ENCODE measurements at places on chromosomes 1 and 21.

- DNase-seq, result peak; percentile 87
Measured at GRCh38 chr1:24150234-24151174, 7.6 kb upstream of the IL22RA1 start.

DNA sequence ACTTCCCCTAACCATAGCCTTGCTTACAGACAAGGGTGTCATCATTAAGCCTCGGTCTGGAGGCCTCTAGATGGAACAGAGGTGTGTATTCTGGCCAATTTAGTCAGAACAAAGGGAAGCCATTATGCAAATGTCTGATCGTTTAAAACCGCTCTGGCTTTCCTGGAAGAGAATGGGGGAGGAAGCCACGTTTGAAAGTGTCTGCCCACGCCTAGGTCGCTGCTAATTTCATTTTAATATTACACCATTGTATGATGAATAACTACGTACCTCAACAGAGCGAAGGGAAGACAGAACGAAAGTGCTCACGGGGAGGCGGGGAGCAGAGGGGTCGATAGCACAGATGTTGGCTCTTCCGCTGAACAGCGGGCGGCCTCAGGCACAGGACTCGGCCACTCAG is 41.1 kb upstream of the CSF3R start:
- no peak for DNase-seq

- no peak for DNase-seq
Measured at GRCh38 chr1:1748686-1749321, 24.6 kb upstream of the CDK11A start.

- DNase-seq, result no peak
Measured at GRCh38 chr1:68916221-68916902, 419.5 kb upstream of the DEPDC1 start.

GRCh38 chr1:204032642-204033235 is 40.2 kb upstream of the SOX13 start:
- no peak for DNase-seq

DNA sequence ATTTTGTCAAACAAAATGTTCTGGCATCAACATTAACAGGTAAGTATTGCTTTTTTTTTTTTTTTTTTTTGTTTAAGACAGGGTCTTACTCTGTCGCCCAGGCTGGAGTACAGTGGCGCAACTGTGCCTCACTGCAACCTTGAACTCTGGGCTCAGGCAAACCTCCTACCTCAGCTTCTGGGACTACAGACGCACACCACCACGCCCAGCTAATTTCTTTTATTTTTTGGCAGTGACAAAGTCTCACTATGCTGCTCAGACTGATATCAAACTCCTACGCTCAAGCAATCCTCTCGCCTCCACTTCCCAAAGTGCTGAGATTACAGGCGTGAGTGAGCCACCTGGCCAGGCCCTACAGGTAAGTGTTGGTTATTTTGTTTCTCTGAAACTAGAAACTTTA is 2.4 kb downstream of the TUT4 start:
- DNase-seq, result peak; percentile 7

GRCh38 chr1:35229587-35230360 is 36.8 kb upstream of the SFPQ start:
- DNase-seq, result no peak

DNA sequence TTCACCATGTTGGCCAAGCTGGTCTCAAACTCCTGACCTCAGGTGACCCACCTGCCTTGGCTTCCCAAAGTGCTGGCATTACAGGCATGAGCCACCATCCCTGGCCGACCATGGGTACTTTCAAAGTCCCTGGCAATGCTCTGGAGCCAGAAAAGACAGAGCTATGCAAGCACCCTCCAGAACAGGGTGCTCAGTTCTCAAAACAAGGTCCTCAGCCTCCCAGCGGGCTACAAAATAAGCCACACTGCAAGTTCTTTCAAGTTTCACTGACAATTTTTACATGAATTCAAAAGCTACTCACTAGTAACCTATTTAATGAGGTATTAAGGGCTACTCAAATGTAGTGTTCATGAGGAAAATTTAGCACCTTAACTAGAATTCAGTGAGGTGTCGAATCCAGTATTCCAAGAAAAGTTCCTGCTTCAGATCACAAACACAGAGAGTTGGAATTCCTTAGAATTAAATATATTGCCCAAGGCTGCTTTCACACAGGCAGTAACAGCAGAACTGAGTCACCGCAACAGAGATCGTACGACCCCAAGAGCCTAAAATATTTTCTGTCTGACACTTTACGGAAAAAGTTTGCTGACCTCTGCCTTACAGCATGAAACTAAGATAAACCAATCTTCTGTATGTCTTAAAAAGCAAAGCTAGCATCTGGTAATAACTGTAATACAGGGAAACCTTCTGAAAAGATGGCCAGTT is 60.7 kb downstream of the HSF2BP start:
- no peak for DNase-seq

- no peak for DNase-seq
Measured at GRCh38 chr1:65083263-65083896, 64.6 kb upstream of the AK4 start.

DNA sequence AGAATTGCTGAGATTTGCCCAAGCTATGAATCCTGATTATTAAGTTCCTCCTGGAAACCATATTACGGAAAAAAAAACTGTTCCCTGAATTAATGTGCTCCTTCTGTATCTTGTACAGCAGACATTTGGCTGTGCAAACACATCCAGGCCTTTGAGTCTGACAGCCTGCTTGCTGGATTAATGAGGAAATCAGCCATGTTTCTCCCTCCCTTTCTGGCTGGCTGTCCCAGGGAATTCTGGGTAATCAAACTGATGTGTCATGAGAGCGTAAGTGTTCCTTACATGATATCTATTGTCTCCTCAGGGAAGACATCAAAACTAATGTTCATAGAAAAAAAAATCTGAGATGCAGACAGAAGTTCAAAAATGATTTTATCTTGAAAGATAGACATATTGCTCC is 18.8 kb downstream of the PGBD5 start:
- DNase-seq, result no peak

- no peak for DNase-seq
Measured at GRCh38 chr1:192270398-192270797, 46.4 kb upstream of the RGS21 start.

DNA sequence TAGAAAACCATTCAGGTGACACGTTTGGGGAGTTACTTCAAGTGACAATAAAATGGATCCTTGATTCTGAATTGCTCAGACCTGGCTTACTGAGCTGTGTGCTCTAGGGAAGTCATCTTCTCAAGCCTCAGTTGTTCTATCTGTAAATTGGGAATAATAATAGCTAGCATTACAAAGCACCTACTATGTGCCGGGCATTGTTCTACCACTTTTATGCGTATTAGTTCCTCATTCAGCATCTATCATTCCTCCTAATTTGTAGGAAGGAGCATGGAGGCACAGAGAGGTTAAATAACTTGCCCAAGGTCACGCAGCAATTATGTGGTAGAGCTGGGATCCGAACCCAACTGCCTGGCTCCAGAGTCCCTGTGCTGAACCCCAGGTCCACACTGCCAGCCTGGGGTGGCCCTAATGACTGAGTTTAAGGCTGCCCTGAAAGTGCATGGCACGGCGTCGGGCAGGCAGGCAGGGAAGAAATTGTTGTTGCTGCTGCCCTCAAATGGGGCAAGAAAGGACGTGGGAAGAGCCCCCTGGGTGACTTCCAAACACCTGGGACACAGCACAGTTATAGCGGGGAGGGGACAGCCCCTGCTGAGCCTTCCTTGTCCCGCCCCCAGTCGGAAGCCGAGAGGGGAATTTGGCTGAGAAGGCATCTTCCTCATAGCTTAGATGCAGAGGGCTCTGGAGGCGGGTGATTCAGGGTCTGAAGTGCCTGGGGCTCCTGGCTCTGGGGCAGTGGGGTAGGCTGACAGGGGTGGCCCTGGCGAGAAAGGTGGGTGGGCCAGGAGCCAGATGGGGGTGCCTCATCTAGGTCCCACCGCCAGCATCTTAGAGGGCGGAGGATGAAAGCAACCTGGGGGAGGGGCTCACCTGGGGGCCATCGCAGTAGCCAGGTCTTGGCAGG is 86.5 kb upstream of the IFFO2 start:
- DNase-seq, result no peak

- DNase-seq, result peak; percentile 2
Measured at GRCh38 chr1:116574581-116575291, 3.9 kb upstream of the CD58 start.

DNA sequence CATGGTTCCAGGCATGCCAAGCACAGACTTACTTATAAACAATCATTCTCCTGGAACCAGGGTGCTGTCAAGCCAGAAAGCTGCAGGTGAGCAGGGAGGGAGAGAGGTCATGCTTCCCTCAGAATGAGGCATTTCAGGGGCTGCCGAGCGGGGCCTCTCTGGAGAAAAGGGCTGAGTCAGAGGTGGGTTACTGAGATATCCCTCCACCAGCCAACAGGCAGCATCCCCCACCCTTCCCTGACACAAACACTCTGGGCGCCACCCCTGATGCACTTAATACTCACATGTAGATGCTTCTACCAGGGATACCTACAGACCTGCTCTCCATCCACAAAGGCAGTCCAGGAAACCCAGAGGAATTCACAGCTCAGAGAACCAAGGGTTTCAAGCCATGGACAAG is 13.1 kb downstream of the STK40 start:
- no peak for DNase-seq

GRCh38 chr1:109776911-109777310 is 13.2 kb upstream of the EPS8L3 start:
- DNase-seq, result peak; percentile 36

GRCh38 chr1:7454052-7454815 is 316.9 kb upstream of the VAMP3 start:
- no peak for DNase-seq

GRCh38 chr21:29350246-29350779 is 51.6 kb downstream of the BACH1 start:
- no peak for DNase-seq

GRCh38 chr1:100931716-100932115 is 35.8 kb downstream of the SLC30A7 start:
- peak; percentile 17 for DNase-seq

DNA sequence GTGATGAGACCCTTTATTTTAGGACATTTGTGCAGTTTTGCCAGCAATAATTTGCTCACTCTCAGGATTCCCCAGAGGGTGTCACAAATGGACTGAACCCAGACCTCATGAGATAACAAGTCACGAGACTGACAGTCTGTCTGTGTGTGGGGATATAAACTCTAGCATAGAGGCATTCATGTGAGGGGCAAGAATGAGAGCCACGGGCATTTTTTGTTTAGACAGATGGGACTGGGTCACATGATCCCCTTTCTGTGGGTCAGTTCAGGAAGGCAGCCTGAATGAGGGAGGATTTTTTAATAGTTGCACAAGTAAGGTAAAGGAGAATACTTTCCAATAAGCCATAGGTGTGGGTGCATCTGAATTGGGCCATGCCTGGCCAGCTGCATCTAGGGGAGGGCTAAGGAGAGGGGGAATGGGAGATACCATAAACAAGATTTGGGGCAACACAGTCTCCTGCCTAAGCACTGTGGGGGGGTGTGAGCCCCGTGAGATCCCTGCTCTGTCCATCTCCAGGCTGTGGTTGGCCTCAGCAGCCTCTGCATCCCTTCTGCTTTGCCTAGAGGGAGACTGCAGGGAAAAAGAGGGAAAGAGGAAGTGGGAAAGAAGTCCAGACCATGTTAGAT is 66.6 kb downstream of the NAV1 start:
- DNase-seq, result no peak

DNA sequence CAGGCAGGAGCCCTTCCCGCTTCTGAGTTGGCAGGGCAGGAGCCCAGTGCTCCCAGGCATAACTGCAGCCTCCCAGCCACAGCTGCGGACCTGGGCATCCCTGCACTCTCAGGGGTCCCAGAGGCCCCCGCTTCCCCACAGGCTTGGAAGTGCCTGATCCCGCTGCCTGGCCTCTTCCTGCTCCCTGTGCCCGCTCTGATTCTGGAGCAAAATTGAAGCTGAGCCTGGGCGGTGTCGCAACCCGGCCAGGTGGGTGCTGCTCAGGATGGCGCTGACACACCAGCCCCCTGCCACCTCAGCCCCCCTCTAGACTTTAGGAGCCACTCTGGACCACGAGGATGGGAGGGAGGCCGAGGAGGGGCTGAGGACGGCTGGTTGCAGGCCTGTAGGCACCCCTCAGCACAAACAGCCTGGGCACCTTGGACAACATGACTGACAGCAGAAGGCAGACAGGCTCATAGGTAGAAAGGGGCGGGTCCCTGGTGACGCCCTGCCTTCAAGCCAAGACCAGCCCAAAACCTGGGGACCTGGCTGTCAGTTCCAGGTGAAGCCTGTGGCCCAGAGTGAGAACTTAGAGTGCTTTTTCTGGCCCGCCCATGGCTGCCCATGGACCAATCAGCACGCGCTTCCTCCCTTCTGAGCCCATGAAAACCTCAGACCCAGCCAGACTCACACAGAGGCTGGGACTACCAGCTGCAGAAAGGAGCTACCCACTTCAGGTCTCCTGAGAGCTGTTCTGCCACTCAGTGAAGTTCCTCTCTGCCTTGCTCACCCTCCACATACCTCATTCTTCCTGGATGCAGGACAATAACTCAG is 7.2 kb downstream of the HLCS start:
- no peak for DNase-seq

GRCh38 chr1:101546885-101547284 is 310.1 kb downstream of the S1PR1 start:
- DNase-seq, result no peak

DNA sequence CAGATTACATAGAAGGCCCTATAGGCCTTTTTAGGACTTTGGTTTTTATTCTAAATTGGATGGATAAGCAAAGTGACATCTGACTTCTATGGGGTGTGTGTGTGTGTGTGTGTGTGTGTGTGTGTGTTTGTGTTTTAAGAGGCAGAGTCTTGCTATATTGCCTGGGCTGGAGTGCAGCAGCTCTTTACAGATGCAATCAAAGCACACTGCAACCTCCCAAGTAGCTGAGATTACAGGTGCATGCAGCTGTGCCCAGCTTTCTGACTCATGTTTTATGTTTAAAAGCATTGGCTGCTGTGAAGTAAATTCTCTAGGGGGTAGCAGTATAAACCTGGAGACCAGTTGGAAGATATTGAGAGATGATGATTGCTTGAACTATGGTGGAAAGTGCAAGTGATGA is 12.4 kb upstream of the EVI5 start:
- no peak for DNase-seq

DNA sequence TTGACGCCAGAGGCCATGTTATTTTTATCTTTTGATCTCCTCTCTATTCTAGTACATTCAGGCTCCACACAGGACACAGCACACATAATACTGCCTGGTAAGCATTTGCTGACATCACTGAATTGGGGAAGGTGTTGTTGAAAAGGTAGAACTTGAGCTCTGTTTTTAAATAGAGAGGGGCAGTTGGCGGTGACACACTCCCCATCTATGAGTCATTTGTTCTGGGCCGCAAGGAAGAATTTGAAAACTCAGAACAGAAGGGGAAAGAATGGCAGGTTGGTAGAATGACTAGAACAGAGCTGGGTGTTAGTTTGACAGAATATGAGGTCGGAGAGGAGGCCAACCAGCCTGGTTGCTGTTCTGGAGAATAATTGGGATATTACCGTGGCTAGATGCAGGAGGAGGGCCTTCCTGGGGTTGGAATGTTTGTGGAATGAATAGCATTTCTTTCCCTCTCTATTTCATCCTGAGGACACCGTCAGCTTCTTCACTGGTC is 52.1 kb upstream of the ERRFI1 start:
- DNase-seq, result no peak

DNA sequence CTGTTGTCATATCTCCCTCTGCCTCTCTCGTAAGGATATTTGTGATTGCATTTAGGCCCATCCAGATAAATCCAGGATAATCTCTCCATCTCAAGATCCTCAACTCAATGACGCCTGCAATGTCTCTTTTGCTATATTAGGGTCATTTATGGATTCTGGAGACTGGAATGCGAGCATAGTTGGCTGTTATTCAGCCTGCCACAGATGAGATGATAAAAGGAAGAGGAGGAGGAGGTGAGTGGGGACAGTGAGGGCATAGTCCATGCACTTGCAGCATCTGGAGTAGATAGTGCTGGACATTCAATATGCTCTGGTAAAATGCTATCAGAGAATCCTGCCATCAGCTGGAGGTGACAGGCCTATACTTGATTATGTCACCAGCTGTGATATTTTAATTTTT is 131.6 kb upstream of the CACNA1E start:
- no peak for DNase-seq

Measured in stimulated activated naive CD4-positive, alpha-beta T cell (primary cell).